Stimulated activated CD8-positive, alpha-beta memory T cell treated with anti-CD3 and anti-CD28 coated beads, Interleukin-15, amount 100 ng/mL, for 48 hours (primary cell): ENCODE measurements at places on chromosomes 16 and 17.
A peak's percentile ranks its signal among the peaks of the same experiment; 100 is the strongest.

- no peak for DNase-seq
Measured at GRCh38 chr16:23843143-23843542, 7.4 kb downstream of the PRKCB start.

- DNase-seq, result no peak
Measured at GRCh38 chr17:14733376-14733775, 432.5 kb downstream of the HS3ST3B1 start.

DNA sequence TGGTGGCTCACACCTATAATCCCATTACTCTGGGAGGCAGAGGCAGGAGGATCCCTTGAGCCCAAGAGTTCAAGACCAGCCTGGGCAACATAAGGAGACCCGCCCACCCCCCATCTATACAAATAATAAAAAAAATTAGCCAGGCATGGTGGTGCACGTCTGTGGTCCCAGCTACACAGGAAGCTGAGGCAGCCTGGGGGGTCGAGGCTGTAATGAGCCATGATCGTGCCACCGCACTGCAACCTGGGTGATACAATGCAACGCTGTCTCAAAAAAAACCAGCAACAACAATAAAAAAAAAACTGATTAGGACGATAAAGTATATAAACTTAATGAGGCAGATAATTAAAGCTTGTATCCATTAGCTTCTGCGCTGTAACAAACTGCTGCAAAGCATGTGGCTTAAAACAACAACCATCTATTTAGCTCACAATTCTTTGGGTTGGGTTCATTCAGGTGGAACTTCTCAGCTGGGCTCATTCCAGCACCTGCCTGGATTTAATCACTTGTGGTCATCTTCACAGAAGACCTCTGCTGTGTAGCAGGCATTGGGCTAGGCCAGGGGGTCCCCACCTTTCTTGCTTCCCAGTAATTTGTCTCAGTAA is 45.8 kb downstream of the LCMT1 start:
- no peak for DNase-seq

GRCh38 chr17:4449736-4450135 is 16.0 kb downstream of the SPNS3 start:
- DNase-seq, result no peak

DNA sequence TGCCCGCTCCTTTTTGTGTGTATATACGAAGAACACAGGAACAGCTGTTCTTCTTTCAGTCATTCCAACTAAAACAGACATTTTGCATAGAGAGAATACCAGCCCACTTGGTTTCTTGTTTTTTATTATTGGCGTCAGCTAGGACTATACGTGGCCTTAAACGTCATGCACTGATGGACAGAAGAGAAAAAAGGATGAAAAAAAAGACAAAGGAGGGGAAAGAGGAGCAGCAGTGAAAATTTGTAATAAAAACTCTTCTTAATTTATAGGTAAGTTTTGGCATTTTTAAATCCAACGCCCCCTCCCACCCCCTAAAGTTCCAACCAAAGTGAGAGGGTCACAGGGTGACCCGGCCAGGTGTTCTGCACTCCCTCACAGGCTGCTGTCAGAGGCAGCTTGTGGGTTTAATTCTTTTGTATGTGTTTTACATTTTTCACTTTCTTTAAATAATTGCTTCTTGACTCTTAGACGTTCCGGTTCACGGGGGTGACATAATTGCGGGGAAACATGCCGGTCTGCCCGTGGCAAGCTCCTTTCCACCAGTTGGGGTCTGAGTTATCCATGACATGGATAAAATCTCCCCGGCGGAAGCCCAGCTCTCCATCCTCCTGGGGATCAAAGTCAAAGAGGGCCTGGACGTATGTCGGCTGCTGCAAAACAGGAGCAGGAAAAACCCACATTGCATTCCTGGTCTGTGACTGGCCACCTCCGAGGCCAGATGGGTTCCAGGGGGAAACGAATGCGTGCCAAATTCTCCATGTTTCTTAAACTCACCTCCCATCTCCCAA is 30.9 kb upstream of the SLC25A19 start:
- no peak for DNase-seq

- DNase-seq, result no peak
Measured at GRCh38 chr17:40433551-40434415, 9.5 kb upstream of the IGFBP4 start.

- no peak for DNase-seq
Measured at GRCh38 chr16:57863434-57864160, 61.3 kb upstream of the KIFC3 start.

DNA sequence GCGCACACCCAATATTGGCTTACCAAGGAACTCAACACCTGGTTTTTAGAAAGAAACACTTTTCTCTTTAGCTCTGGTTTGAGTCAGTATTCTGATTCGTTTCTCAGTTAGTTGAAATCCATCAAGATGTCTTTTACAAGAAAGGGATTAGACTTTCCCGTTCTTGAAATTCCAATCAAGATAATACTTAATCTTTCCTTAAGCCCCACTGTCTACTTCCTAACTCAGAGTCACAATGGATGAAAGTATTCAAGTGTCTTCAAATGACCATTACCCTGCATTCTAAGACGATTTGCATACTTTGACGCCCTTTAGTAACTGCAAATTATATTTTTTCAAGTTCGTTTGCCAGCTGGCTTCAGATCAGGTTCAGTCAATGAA is 189.8 kb downstream of the USP22 start:
- no peak for DNase-seq

GRCh38 chr16:85365120-85365519 is 248.0 kb upstream of the GSE1 start:
- DNase-seq, result no peak

DNA sequence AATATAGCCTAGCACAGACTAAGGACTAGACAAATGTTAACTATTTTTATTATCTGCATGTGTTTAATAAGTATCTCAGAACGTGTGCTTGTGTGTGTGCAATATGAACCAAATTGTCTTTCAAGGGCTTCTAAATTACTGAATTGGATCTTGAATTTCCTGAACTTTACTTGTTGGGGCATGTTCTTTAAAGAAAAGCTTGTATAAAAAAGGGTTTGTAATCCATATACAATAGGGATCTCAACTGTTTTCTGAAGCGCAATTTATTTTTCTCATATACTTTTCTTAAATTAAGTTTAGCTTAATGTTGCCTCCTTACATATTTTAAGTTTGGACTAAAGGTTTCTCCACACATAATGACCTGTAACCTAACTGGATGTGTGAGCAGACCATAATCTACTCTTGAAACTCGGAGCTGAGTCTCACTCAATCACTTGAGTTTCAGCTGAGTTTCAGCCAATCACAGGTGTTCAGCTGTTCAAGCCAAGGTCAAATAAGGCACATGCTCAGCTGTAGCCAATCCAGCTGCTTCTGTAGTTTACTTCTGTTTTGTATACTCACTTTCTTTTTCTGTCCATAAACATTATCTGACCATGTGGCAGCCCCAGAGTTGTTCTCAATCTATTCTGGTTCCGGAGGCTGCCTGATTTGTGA is 72.3 kb downstream of the CDK5R1 start:
- no peak for DNase-seq

GRCh38 chr16:68074850-68075555 is 10.2 kb upstream of the NFATC3 start:
- peak; percentile 73 for DNase-seq

GRCh38 chr17:42679492-42680330 is 1.9 kb downstream of the CCR10 start:
- peak; percentile 61 for DNase-seq

GRCh38 chr17:19285213-19285900 is 48.2 kb downstream of the EPN2 start:
- DNase-seq, result no peak

GRCh38 chr17:2964831-2965230 is 98.6 kb downstream of the OR1D5 start:
- no peak for DNase-seq

DNA sequence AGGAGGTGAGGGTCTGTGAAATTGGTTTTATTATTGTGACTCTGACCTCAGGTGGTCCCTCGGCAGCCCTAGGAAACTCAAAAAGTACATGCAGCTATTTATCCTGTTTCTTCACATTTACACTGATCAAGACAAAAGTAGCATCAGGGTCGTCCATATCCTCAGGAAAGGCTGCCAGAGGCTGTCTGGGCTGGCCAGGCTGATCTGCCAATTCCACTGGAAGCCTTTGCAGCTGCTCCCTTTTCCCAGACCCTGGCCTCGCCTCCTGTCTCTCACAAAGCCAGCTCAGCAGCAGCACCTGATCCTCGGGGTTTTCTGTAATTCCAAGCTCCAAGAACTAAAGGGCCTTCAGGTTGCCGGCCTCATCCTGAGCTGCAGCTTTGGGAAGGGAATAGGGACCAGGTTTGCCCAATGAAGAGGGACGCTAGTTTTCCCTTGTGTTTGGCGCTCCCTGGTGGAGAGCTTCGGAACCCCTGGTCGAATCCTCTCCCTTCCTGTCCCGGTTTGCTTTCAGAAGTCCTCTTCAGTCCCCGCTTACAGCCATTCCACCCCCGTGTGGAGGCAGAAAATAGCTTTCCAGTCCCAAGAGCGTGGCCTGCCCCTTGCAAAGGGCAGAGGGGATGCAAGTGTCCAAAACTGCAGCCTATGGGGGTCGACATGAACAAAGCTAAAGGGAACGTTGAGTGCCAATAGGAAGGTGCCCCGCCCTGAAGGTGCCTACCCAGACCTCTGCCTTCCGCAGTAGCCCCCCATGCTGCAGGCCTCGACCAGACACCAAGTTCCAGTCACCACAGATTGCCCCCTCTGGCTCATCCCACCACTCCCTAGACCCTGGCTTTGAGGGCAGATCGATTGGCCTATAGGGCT is 13.4 kb downstream of the MFSD6L start:
- peak; percentile 29 for DNase-seq

DNA sequence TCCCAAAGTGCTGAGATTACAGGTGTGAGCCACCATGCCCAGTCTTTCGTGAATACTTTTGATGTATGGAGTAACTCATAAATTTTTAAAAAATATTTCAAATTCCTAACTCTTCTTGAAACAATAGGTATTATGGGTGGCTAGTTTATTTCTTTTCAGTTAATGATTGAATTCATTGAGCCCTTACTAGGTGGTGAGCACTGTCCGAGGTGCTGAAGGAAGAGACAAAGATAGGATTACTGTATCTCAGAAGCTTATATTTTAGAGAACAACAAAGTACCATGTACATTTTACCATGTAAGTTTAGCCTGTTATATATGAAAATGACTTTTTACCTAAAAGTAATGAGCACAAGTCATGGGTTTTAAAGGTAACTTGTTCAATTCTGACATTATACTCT is 418.3 kb downstream of the NPIPA7 start:
- DNase-seq, result no peak

GRCh38 chr17:40485851-40486521 is 15.4 kb downstream of the TNS4 start:
- DNase-seq, result no peak

GRCh38 chr17:31522284-31522931 is 130.9 kb downstream of the RAB11FIP4 start:
- no peak for DNase-seq

- no peak for DNase-seq
Measured at GRCh38 chr16:66524601-66525164, 25.2 kb downstream of the TK2 start.

- no peak for DNase-seq
Measured at GRCh38 chr16:49725651-49726050, 130.3 kb downstream of the ZNF423 start.

- no peak for DNase-seq
Measured at GRCh38 chr17:72692676-72693075, 399.8 kb downstream of the SLC39A11 start.

GRCh38 chr17:6674586-6674985 is 23.0 kb downstream of the C17orf100 start:
- no peak for DNase-seq

DNA sequence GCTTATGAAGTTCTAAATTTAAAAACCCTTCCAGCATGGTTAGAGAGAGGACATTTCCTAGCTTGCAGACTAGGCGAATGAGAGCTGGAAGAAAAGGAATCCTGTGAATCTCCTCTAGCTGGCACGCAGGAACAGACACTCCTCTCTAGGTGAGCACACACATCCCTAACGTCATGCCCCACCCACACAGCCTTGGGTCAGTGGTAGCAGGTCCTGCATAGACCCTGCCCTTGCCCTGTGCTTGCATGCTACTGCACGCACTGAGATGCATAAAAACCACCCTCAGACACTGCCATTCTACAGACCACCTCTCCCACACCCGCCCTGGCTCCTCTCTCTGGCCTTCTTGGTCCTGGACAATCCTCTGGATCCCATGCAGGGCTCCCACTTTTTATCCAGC is 23.5 kb downstream of the CES1 start:
- no peak for DNase-seq

GRCh38 chr17:75625813-75626486 is 7.3 kb upstream of the SMIM5 start:
- no peak for DNase-seq

DNA sequence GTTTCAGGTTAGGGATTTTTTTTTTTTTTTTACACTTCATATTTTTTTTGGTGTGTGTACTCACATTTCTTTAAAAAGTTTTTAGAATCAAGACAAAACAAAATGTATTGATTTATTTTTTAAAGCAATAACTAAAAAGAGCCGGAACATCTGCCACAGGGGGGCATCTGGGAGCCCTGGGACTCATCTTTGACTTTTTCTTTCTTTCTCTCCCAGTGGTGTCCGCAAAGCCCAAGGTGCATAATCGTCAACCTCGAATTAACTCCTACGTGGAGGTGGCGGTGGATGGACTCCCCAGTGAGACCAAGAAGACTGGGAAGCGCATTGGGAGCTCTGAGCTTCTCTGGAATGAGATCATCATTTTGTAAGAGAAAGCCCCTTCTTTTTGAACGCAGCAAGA is 36.3 kb downstream of the WWP2 start:
- DNase-seq, result no peak

GRCh38 chr16:11978080-11978479 is 1.5 kb downstream of the SNX29 start:
- DNase-seq, result no peak

- peak; percentile 45 for DNase-seq
Measured at GRCh38 chr17:7548585-7549400, at the start of gene TNFSF12. Gene TNFSF12 (plus strand): TSS chr17:7549058. CDS start chr17:7549154, 96 bp downstream.

- DNase-seq, result no peak
Measured at GRCh38 chr16:23499801-23500200, 10.5 kb downstream of the GGA2 start.

DNA sequence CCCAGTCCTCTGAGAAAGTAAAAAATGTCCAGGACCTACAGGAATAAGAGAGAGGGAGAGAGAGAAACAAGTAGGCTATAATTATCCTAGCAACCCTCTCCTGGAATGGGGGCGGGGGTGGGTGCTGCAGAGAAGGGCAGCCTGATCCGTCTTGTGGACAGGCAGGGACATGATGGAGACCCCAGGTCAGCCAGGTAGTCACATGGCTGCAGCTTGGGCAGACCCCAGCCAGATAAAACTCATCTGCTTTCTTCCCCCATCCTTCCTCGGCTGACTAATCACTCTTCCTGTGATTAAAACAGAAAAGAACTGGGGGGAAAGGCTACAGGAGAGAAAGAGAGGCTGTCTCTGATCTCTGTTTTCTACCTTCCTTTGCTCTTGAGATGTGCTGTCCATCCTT is 32.6 kb downstream of the COPZ2 start:
- no peak for DNase-seq

- DNase-seq, result no peak
Measured at GRCh38 chr17:17947966-17948365, 24.2 kb downstream of the TOM1L2 start.

GRCh38 chr17:63983320-63983719 is 10.6 kb upstream of the SCN4A start:
- no peak for DNase-seq
